Central memory CD8-positive, alpha-beta T cell (primary cell): ENCODE measurements at places on chromosomes 2 and 18.
A peak's percentile ranks its signal among the peaks of the same experiment; 100 is the strongest.

GRCh38 chr2:15094161-15094560, 461.6 kb downstream of the LRATD1 start:
- H3K4me3 ChIP-seq, result no peak overlapping the region
- no peak for DNase-seq

DNA sequence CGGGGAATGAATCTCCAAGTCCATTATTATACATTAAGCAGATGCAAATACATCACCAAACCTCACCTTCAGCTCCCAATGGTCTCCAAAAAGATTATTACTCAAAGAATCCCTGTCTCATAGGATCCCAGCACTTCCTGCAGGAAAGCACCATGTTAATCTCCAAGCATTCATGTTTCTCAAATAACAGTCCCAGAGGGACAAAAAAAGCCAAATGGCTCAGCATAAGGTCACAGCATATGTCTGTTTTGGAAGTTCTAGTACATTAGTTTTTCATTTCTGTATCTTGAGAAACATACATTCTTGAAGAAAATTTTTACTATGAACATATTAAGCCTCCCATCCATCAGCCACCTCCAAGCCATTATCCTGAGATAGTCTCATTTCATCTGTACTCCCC, 103.3 kb downstream of the METTL4 start:
- no peak for DNase-seq
- H3K27ac ChIP-seq, result no peak overlapping the region
- H3K4me1 ChIP-seq, result no peaks in the 10 kb centered on the region
- no peaks in the 10 kb centered on the region for H3K36me3 ChIP-seq
- peaks cover 57% of the 10 kb centered on the region for H3K27me3 ChIP-seq

GRCh38 chr18:24936691-24937090, 415.3 kb downstream of the ZNF521 start:
- no peaks in the 10 kb centered on the region for H3K27me3 ChIP-seq
- no peaks in the 10 kb centered on the region for H3K36me3 ChIP-seq
- no peaks in the 10 kb centered on the region for H3K4me1 ChIP-seq
- no peak overlapping the region for H3K27ac ChIP-seq
- no peak overlapping the region for H3K4me3 ChIP-seq

GRCh38 chr2:30454571-30454970, 7.5 kb downstream of the LCLAT1 start:
- no peak for DNase-seq
- H3K4me1 ChIP-seq, result peaks cover 49% of the 10 kb centered on the region
- H3K36me3 ChIP-seq, result no peaks in the 10 kb centered on the region
- H3K27ac ChIP-seq, result no peak overlapping the region
- H3K4me3 ChIP-seq, result no peak overlapping the region
- no peaks in the 10 kb centered on the region for H3K27me3 ChIP-seq

- DNase-seq, result no peak
- no peaks in the 10 kb centered on the region for H3K36me3 ChIP-seq
- H3K27ac ChIP-seq, result no peak overlapping the region
- H3K4me3 ChIP-seq, result no peak overlapping the region
- H3K4me1 ChIP-seq, result peaks cover 5% of the 10 kb centered on the region
- peaks cover 7% of the 10 kb centered on the region for H3K27me3 ChIP-seq
These were observed 825 bp upstream of the SCYGR1 start for GRCh38 chr2:227388537-227389011.

GRCh38 chr2:189498205-189498604, 56.9 kb downstream of the WDR75 start:
- peaks cover 32% of the 10 kb centered on the region for H3K27me3 ChIP-seq
- H3K27ac ChIP-seq, result no peak overlapping the region
- no peak for DNase-seq
- no peaks in the 10 kb centered on the region for H3K36me3 ChIP-seq

- peaks cover 86% of the 10 kb centered on the region for H3K27me3 ChIP-seq
- H3K36me3 ChIP-seq, result peaks cover 5% of the 10 kb centered on the region
- peak overlapping the region; percentile 71 for H3K4me3 ChIP-seq
- no peak overlapping the region for H3K27ac ChIP-seq
- peaks cover 31% of the 10 kb centered on the region for H3K4me1 ChIP-seq
- DNase-seq, result no peak
These were observed 1.2 kb downstream of the ONECUT2 start for GRCh38 chr18:57436191-57436964.

DNA sequence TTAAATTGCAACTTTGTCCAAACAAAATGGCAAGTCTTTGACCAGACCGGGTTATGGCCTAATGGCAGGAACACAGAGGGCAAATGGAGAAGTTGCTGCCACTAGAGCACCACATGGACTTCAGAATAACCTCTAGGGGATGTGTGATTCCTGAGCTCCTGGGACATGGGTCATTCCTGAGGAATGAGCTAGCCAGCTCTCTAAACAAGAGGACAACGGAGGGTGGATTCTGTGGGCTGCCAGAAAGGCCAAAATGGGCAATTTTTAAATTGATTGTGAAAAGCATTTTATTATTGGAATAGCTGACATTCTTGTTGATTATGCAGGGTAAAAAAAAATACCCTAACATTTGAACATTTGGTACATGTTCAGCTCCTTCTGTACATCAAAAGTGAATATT, 109.8 kb upstream of the FZD5 start:
- DNase-seq, result no peak
- no peak overlapping the region for H3K27ac ChIP-seq
- H3K4me1 ChIP-seq, result no peaks in the 10 kb centered on the region
- no peaks in the 10 kb centered on the region for H3K27me3 ChIP-seq
- no peaks in the 10 kb centered on the region for H3K36me3 ChIP-seq

DNA sequence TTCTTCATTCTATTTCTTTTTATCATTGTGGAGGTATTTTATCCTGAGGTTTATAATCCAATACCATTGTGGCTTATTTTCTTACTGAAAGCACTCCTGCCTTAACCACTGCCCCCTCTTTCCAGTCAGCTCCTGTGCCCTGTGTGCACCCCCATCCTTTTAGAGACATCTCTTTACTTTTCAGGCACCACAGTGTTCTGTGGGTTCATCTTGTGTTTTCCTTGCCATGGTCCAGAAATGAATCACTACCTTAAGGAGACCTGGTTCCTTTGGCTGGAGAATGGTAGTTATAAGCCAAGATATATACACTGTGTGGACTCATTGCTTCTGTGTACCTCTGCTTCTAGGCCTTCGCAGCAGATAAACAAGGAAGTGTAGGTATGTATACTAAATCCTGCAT, 278.3 kb downstream of the PTGR3 start:
- H3K36me3 ChIP-seq, result no peaks in the 10 kb centered on the region
- DNase-seq, result no peak
- H3K27ac ChIP-seq, result no peak overlapping the region
- no peaks in the 10 kb centered on the region for H3K4me1 ChIP-seq
- H3K27me3 ChIP-seq, result no peaks in the 10 kb centered on the region
- H3K4me3 ChIP-seq, result no peak overlapping the region

DNA sequence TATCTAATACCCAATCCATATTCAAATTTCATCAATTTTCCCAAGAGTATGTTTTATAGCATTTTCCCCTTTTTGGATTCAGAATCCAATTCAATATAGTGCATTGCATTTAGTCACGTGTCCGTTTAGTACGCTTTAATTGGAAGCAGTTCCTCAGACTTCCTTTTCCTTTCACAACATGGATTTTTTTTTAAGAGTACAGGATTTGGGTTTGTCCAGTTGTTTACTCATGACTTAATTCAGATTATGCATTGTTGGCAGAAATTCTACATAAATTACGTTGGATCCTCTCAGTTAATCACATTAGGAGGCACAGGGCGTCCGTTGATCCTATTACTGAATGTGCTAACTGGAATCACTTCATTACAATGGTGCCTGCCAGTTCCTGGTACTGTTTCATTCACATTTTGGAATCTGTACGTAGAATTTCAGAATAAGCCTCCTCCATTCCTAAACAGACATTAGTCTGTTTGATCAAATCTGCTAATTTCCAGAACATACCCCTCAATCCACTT, 70.0 kb upstream of the ATIC start:
- no peaks in the 10 kb centered on the region for H3K4me1 ChIP-seq
- peaks cover 19% of the 10 kb centered on the region for H3K27me3 ChIP-seq
- H3K36me3 ChIP-seq, result no peaks in the 10 kb centered on the region

DNA sequence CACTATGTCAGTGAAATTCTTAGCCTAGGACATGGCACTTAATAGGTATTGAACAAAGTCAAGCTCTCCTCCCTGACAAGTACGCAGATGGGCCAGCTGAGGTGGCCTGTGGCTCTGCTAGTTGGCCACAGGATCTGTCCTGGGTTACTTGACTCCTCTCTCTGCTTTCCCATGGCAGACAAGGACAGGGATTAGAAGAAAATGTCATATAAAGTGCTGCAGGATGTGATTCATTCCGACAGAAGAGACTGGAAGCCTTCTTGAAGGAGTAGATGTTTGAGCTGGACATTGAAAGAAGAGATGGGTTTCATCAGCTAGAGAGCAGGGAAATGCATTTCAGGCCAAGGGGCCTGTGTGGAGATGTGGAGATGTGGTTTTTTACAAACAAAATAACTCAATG, 46.7 kb downstream of the SMAD7 start:
- H3K36me3 ChIP-seq, result no peaks in the 10 kb centered on the region
- no peak overlapping the region for H3K4me3 ChIP-seq
- no peak overlapping the region for H3K27ac ChIP-seq
- peaks cover 15% of the 10 kb centered on the region for H3K4me1 ChIP-seq
- no peak for DNase-seq

GRCh38 chr2:26957534-26957933, 12.9 kb upstream of the MAPRE3 start:
- no peaks in the 10 kb centered on the region for H3K4me1 ChIP-seq
- DNase-seq, result no peak
- H3K36me3 ChIP-seq, result no peaks in the 10 kb centered on the region
- H3K27me3 ChIP-seq, result peaks cover 78% of the 10 kb centered on the region
- H3K4me3 ChIP-seq, result no peak overlapping the region

DNA sequence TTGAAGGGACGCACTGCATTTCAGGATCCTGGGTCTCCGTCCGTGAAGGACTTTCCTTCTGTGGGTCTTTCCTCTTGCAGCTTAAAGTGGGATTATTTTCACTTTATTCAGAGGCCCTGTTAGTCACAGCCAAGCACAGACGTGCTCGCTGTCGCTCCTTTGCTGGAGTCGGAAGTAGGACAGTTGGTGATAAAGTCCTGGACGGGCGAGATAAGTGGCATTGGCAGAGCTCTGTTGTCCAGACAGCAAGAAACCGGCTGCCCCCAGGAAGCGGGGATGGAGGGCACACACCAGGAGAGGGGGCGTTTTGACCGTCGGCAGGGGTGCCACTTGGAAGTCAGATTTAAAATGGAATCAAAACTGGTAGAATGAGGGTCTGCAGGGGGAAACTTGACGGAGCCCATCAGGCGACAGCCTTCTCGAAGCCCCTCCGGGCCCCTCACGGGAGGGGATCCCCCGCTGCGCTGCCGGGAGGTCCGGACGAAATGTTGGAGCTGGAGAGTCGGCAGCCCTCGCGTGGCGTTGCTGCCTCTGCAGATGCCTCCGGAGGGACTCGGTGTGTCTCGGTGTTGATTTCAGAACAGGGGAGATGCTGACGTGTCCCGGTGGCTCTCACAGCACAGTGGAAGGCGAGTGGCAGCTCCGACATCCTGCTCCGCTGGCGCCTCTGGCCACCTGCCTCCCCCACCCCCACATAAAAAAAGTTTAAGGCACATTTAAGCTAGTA, 124.2 kb downstream of the NFATC1 start:
- H3K4me1 ChIP-seq, result peaks cover 71% of the 10 kb centered on the region
- H3K27ac ChIP-seq, result peak overlapping the region; percentile 98
- H3K36me3 ChIP-seq, result peaks cover 24% of the 10 kb centered on the region
- peak overlapping the region; percentile 82 for H3K4me3 ChIP-seq
- no peaks in the 10 kb centered on the region for H3K27me3 ChIP-seq

DNA sequence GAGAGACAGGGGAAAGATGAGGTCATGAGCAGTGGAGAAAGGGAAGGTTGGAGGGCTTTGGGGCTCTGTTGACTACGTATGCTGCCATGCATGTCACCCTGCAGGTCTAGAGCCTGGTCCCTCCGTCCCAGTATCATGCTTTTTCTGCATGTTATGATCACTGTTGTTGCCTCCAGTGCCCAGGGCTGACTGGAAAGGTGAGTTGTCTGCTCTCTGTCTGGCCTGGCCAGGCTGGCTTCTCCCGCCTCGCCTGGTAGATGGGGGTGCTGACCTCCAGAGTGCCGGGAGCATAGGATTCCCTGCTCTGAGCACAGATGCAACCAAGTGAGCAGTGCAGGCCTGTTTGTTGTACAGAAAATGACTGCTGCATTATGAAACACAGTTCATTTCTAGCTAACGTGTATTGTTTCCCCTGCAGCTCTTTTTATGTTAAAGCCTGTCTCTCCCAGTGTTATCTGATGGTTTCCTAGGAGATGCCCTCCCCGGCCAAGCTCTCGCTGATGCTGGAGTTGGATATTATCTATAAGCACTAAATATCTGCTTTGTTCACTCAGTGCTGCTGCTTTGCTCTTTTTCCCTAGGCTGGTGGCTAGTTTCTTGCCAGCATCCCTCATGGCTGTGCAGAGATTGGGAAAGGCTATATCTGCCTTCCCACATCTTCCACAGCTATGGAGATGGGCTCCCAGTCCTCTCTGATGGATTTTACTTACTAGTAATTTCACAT, 158.2 kb downstream of the TDRD15 start:
- no peak overlapping the region for H3K27ac ChIP-seq
- H3K4me3 ChIP-seq, result no peak overlapping the region
- no peak for DNase-seq
- H3K27me3 ChIP-seq, result no peaks in the 10 kb centered on the region

DNA sequence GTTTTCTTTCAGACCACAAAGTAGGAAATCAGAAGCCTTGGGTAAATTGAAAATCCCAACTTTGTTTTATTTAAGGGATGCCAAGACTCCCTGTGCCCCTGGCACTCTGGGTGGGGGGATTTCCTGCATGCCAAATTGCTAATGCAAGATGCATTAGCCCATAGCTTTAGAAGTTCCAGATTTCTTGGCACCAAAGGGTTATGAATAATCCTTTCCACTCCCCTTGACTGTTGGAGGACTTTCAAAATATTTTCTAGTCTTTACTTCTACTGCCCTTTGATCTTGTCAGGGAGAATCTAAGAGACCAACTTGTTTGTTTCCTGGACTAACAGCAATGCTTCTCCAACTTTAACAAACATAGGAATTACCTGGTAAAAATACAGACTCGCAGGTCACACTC, 81.8 kb upstream of the TGIF1 start:
- DNase-seq, result no peak
- no peaks in the 10 kb centered on the region for H3K4me1 ChIP-seq
- H3K27ac ChIP-seq, result no peak overlapping the region
- peaks cover 11% of the 10 kb centered on the region for H3K27me3 ChIP-seq
- no peak overlapping the region for H3K4me3 ChIP-seq

DNA sequence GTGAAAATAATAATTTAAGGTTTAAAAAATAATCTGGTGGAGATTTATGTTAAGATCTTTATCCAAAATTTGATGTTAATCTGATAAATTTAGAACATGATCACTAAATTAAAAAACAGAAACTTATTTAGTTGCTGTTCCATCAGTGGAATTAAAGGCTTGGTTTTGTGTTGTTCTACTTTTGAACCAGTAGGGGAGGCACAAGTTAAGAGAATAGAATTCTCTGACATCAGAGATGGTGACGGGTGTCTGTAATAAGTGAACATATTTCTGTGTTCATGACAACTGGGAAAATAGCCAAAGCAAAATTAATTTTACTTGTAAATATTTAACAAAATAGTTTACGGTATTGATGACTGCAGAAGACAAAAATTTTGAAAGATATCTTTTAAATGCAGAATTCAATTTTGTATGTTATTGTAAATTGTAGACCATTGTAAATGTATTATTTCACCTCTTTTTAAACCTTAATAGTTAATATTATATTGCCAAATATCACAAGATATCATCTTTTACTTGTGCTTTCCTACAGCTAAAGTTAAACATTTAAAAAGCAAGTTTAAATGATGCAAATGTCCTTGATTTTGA, 106.0 kb downstream of the UBR3 start:
- no peak overlapping the region for H3K4me3 ChIP-seq
- H3K27me3 ChIP-seq, result no peaks in the 10 kb centered on the region
- peaks cover 12% of the 10 kb centered on the region for H3K36me3 ChIP-seq
- no peaks in the 10 kb centered on the region for H3K4me1 ChIP-seq
- DNase-seq, result no peak
- H3K27ac ChIP-seq, result no peak overlapping the region
